CD4-positive, alpha-beta T cell (primary cell): ENCODE measurements at places on chromosomes 3 and 15.

- H3K4me3 ChIP-seq, result no peak overlapping the region
- no peaks in the 10 kb centered on the region for H3K27me3 ChIP-seq
- no peaks in the 10 kb centered on the region for H3K36me3 ChIP-seq
- no peaks in the 10 kb centered on the region for H3K4me1 ChIP-seq
- no peak for DNase-seq
- no peak overlapping the region for H3K27ac ChIP-seq
Measured at GRCh38 chr3:124848300-124848699, 38.9 kb downstream of the ITGB5 start.

- no peaks in the 10 kb centered on the region for H3K4me1 ChIP-seq
- no peak for DNase-seq
- H3K4me3 ChIP-seq, result no peak overlapping the region
- H3K27ac ChIP-seq, result no peak overlapping the region
Measured at GRCh38 chr3:61955483-61955882, 394.1 kb downstream of the PTPRG start.

DNA sequence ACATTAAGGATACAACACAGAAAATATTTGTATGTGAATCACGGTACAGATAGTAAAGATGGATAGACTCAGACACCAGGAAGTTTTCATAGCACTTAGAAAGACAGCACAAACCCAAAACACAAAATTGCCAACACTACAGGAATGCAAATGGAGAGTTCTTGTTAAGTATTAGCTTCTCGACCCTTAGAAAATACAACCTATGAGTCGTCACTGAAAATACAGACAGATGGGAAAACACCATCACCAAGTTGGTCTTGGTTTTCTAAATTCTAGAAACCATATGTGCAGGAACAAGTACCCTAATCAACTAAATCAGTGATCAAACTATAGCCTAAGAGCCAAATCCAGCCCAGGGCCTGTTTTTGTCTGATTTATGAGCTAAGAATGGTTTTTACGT, 50.7 kb downstream of the PEAK1 start:
- no peaks in the 10 kb centered on the region for H3K36me3 ChIP-seq
- no peak overlapping the region for H3K27ac ChIP-seq
- no peaks in the 10 kb centered on the region for H3K27me3 ChIP-seq
- no peak overlapping the region for H3K4me3 ChIP-seq
- DNase-seq, result no peak

GRCh38 chr15:59825901-59826300, 136.8 kb upstream of the BNIP2 start:
- H3K4me1 ChIP-seq, result no peaks in the 10 kb centered on the region
- no peak overlapping the region for H3K27ac ChIP-seq
- no peak overlapping the region for H3K4me3 ChIP-seq
- no peak for DNase-seq
- H3K36me3 ChIP-seq, result no peaks in the 10 kb centered on the region

- no peak for DNase-seq
- no peak overlapping the region for H3K27ac ChIP-seq
- H3K36me3 ChIP-seq, result no peaks in the 10 kb centered on the region
- H3K4me1 ChIP-seq, result no peaks in the 10 kb centered on the region
- no peak overlapping the region for H3K4me3 ChIP-seq
Measured at GRCh38 chr3:153970047-153970446, 151.1 kb upstream of the ARHGEF26 start.

- no peak overlapping the region for H3K4me3 ChIP-seq
- H3K27ac ChIP-seq, result no peak overlapping the region
- no peaks in the 10 kb centered on the region for H3K36me3 ChIP-seq
Measured at GRCh38 chr3:37752649-37753025, 109.0 kb upstream of the CTDSPL start.

- H3K27ac ChIP-seq, result no peak overlapping the region
- no peaks in the 10 kb centered on the region for H3K36me3 ChIP-seq
- no peaks in the 10 kb centered on the region for H3K27me3 ChIP-seq
- no peak overlapping the region for H3K4me3 ChIP-seq
- DNase-seq, result no peak
- H3K4me1 ChIP-seq, result no peaks in the 10 kb centered on the region
Measured at GRCh38 chr3:104245261-104245660, 1121.4 kb upstream of the ALCAM start.
